ENCODE measurements at places on chromosomes 2 and 18.

DNA sequence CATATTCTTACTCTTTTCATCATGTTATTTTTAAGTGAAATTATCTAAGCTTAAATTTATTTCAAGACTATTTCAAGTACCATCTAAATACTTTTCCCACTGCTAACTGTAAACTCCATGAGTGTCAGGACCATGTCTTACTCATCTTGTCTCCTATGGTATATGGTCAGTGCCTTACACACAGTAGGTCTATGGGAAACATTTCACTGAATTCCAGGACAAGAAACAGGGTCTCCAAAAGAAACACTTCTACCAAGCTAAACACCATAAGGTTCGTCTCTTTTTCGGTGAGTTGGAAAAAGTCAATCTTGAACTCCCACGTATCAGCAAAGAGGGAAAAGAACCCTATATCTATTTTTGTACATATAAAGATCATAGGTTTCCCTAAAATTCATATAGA, 6.5 kb downstream of the SUCLG1 start:
- no peaks in the 10 kb centered on the region for H3K27me3 ChIP-seq
- H3K4me1 ChIP-seq, result no peaks in the 10 kb centered on the region
- H3K27ac ChIP-seq, result no peak overlapping the region
- no peak for DNase-seq
- no peaks in the 10 kb centered on the region for H3K36me3 ChIP-seq

DNA sequence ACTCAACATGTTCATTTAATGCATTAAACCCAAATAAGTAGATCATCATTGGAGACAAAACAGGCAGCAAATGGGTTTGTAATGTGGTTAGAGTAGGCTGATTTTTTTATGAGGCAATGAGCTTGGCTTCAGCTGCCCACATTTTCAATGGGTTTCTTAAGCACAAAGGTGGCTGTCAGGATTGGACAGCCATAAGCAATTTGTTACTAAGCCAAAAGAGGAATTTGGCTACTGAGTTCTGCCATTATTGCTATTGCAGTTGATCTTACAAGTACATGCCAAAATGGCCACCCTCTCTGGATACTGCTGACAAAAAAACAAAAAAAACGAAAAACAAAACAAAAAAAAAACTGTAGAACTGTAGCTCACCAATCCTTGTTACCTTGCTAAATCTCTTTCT, 1348.0 kb upstream of the PIK3C3 start:
- H3K4me3 ChIP-seq, result no peak overlapping the region
- H3K4me1 ChIP-seq, result no peaks in the 10 kb centered on the region
- no peaks in the 10 kb centered on the region for H3K27me3 ChIP-seq
- no peak overlapping the region for H3K27ac ChIP-seq

DNA sequence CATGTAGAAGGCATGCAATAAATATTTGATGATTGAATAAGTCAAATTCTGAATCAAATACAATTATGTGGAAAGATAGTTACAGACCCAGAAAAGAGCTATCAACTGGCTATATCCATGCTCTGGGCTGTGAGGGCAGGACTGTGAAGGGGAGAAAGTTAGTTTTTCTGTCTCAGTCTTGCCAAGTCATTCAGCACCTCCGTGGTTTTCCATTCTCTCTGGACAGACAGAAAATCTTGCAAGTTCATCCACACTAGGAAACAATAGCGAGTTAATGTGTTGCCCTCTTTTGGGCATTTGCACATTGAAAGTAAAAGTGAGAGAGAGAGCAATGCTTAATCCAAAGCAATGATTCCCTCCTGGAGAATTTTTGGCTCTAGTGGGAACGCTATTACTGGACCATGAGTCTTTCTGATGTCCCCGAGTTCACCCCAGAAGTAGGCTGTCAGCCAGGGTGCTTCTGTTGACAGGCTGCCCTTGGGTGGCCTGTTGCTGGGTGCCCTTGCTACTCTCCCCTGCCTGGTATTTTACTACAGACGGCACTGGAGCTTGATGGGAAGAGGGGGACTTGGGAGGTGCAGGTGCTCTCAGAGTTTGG, 238.3 kb downstream of the LOXHD1 start:
- H3K27ac ChIP-seq, result no peak overlapping the region
- peaks cover 4% of the 10 kb centered on the region for H3K4me1 ChIP-seq
- no peaks in the 10 kb centered on the region for H3K36me3 ChIP-seq
- H3K4me3 ChIP-seq, result no peak overlapping the region
- no peak for DNase-seq

DNA sequence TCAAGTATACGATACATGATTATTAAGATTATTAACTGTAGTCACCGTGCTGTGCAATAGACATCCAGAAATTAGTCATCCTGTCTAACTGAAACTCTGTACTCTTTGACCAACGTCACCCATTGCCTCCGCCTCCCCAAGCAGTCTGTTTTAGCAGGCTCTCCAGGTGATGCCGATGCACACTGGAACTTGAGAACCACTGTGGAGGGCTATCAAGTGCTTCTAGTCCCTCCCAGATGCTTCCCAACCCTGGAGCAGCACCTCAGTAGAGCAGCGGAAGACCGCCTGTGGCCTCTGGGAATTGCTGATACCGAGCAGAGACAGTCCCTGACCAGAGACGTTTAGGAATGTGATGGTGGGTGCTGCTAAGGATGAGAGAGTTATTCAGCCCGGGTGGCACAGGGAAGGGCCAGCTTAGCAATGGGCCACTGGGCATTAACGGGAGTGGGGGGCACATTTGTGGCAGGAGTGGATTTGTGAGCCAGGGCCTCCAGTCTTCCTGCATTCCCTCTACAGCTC, 50.7 kb downstream of the LIPG start:
- H3K27ac ChIP-seq, result no peak overlapping the region
- H3K36me3 ChIP-seq, result no peaks in the 10 kb centered on the region
- peaks cover 7% of the 10 kb centered on the region for H3K4me1 ChIP-seq
- no peak for DNase-seq
- no peak overlapping the region for H3K4me3 ChIP-seq

DNA sequence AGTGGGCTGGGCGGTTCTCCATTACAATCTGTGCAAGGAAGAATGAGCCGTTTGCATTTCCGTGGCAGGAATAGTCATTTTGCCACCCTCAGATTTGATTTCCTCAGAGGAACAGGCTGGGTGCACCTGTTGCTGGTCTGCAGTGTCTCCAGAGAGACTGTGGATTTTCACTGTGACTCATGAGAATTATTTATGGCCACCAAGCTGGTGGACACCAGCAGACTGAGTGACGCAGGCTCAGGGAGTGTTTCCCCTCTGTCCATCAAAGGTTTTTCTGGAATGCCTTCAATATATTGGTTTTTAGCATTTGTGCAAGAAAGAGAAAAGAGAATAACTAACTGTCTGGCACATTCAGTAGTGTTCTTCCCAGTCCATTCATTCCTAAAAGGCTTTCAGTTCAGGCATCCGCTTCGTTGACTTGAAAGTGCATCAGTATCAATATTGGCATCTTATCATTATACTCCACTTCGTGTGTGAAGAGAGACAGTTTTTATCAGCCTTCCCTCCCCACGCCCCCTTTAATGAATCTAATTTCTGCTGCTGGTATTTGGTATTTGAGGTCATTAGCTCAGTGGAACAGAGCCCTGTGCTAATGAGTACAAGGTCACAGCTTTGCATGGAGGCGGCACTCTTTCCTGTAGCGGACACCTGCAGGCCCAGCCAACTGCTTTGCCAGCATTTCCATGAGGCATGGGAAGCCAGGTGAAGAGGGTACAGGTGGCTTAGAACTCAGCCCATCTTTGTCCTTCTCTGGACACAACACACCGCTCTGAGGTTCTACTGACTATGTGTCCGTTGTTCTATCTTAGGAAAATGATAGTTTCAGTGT, 39.9 kb downstream of the PRKCE start:
- peak; percentile 57 for DNase-seq
- H3K4me3 ChIP-seq, result no peak overlapping the region
- H3K36me3 ChIP-seq, result no peaks in the 10 kb centered on the region
- peak overlapping the region; percentile 60 for H3K27ac ChIP-seq
- H3K27me3 ChIP-seq, result no peaks in the 10 kb centered on the region

DNA sequence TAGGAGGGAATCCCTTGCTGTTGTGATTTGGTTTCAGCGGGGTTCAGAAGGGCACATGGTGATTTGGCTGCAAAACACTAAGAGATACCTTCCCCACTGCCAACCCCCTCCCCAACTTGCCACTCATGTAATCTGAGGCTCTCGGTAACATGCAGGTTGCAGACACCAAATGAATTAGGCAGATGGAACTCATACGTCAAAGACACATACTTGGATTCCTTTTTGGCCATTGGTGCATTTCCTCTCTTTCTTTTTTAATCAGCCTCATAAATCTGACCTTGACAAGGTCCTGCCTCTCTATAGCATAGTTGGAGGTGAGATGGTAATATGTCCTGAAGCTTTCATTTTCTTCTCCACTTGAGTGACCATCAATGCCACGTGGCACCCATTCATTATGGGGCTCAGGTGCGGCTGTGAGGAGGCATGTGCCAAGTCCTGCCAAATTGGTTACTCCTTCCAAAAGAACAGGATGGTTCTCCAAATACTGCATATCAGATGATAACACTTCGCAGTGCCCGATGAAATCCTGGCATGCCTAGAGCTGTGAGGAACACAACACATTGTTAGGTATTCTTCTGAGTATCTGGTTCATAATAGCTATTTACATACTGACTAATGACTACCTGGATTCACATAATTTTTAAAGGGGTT, 8.3 kb upstream of the TMEM178A start:
- no peak overlapping the region for H3K27ac ChIP-seq
- peak; percentile 51 for DNase-seq
- H3K36me3 ChIP-seq, result no peaks in the 10 kb centered on the region
- no peaks in the 10 kb centered on the region for H3K4me1 ChIP-seq

DNA sequence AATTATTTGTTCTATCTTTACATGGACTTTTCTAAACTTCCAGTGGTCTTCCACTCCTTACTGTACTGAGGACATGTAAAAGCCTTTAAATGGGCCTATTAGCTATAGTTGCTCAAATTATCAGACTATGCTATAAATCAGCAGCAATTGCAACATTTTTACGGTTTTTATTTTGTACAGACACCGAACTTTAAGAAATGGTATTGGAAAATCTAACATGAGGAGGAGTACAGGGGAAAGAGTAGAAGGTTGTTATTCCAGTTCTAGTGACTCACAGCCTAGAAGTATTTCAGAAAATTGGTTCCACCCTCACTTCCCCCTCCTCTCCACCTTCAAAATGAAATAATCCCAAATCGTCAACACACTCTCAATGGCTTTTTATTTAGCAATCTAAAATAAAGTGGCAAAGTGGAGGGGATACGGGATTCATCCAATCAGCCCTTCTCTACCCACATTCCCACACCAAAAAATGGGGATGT, 1.1 kb downstream of the NCKAP1 start:
- H3K27ac ChIP-seq, result peak overlapping the region; percentile 96
- H3K27me3 ChIP-seq, result no peaks in the 10 kb centered on the region
- no peaks in the 10 kb centered on the region for H3K4me1 ChIP-seq
- peak overlapping the region; percentile 88 for H3K4me3 ChIP-seq

- no peak overlapping the region for H3K4me3 ChIP-seq
- no peaks in the 10 kb centered on the region for H3K4me1 ChIP-seq
- DNase-seq, result no peak
- no peak overlapping the region for H3K27ac ChIP-seq
- H3K27me3 ChIP-seq, result no peaks in the 10 kb centered on the region
Measured at GRCh38 chr2:24818721-24819167, 25.5 kb downstream of the CENPO start.

GRCh38 chr2:239684271-239684810, 283.5 kb upstream of the HDAC4 start:
- H3K4me3 ChIP-seq, result no peak overlapping the region
- no peak overlapping the region for H3K27ac ChIP-seq
- H3K36me3 ChIP-seq, result no peaks in the 10 kb centered on the region
- H3K4me1 ChIP-seq, result no peaks in the 10 kb centered on the region
- H3K27me3 ChIP-seq, result no peaks in the 10 kb centered on the region
- DNase-seq, result no peak

- no peaks in the 10 kb centered on the region for H3K27me3 ChIP-seq
- H3K36me3 ChIP-seq, result no peaks in the 10 kb centered on the region
- peak overlapping the region; percentile 1 for H3K27ac ChIP-seq
- no peak for DNase-seq
- peaks cover 2% of the 10 kb centered on the region for H3K4me1 ChIP-seq
- no peak overlapping the region for H3K4me3 ChIP-seq
Measured at GRCh38 chr2:237315829-237316225, 98.1 kb downstream of the COL6A3 start.

- no peaks in the 10 kb centered on the region for H3K36me3 ChIP-seq
- no peak overlapping the region for H3K27ac ChIP-seq
- H3K27me3 ChIP-seq, result no peaks in the 10 kb centered on the region
- H3K4me3 ChIP-seq, result no peak overlapping the region
- H3K4me1 ChIP-seq, result peaks cover 10% of the 10 kb centered on the region
Measured at GRCh38 chr18:2049986-2050385, 521.3 kb downstream of the METTL4 start.

DNA sequence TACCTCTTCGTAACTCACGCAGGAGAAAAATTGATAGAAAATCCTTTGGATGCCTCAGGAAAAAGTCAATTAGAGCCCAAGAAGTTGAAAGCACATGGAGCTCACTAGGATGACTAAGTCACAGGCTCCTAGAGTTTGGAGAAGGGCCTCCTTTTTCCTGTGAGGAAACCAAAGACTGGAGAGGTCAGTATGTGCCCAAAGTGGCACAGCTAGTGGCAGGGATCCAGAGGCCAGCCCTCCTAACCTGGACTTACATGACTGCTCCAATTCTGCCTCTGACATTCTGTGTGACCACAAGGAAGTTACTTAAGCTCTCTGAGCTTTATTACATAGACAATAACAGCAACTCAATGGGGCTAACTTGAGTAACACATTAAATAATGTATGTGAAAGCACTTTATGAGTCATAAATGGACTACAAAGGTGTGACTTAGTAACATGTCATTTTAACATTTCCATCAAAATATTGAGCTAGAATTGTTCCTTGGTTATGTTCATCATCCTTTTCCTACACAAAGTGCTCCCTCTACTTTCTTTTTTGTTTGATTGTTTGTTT, 91.6 kb downstream of the DHRS9 start:
- peaks cover 54% of the 10 kb centered on the region for H3K36me3 ChIP-seq
- H3K27ac ChIP-seq, result no peak overlapping the region
- DNase-seq, result no peak
- no peaks in the 10 kb centered on the region for H3K27me3 ChIP-seq

GRCh38 chr2:239226677-239227581, 173.9 kb downstream of the HDAC4 start:
- no peak for DNase-seq
- H3K27ac ChIP-seq, result no peak overlapping the region
- no peaks in the 10 kb centered on the region for H3K27me3 ChIP-seq
- H3K4me1 ChIP-seq, result peaks cover 31% of the 10 kb centered on the region

- H3K4me1 ChIP-seq, result peaks cover 5% of the 10 kb centered on the region
- H3K27ac ChIP-seq, result no peak overlapping the region
- no peaks in the 10 kb centered on the region for H3K36me3 ChIP-seq
- no peaks in the 10 kb centered on the region for H3K27me3 ChIP-seq
Measured at GRCh38 chr2:150624001-150624401, 136.5 kb upstream of the RND3 start.

Measured in kidney (tissue), 22 donors.